ENCODE measurements at places on chromosomes 3 and 15.

- no peak for DNase-seq
Measured at GRCh38 chr15:94081829-94082228, 149.5 kb upstream of the MCTP2 start.

DNA sequence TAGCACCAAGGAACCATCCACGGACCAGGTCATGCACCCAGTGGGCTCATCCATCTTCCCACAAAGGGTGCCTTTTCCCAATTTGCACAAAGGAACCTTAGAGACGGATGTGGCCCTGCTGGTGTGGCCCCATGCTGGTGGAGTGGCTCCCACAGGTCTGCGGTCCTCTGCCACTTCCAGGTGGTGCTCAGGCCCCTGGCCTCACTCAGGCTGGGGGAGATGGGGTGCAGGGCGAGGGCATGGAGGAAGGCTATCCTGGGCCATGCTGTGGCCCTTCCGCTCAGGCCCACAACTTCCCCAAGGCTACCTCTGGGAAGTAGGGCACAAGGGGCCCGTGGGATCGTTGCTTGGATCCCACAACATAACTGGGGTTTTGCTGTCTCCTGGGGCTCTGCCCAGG lies 5.2 kb upstream of the SYNM start:
- DNase-seq = no peak

- no peak for DNase-seq
Measured at GRCh38 chr3:129665024-129665768, 58.7 kb upstream of the PLXND1 start.

GRCh38 chr15:57227899-57228298 lies 148.4 kb upstream of the CGNL1 start:
- no peak for DNase-seq

DNA sequence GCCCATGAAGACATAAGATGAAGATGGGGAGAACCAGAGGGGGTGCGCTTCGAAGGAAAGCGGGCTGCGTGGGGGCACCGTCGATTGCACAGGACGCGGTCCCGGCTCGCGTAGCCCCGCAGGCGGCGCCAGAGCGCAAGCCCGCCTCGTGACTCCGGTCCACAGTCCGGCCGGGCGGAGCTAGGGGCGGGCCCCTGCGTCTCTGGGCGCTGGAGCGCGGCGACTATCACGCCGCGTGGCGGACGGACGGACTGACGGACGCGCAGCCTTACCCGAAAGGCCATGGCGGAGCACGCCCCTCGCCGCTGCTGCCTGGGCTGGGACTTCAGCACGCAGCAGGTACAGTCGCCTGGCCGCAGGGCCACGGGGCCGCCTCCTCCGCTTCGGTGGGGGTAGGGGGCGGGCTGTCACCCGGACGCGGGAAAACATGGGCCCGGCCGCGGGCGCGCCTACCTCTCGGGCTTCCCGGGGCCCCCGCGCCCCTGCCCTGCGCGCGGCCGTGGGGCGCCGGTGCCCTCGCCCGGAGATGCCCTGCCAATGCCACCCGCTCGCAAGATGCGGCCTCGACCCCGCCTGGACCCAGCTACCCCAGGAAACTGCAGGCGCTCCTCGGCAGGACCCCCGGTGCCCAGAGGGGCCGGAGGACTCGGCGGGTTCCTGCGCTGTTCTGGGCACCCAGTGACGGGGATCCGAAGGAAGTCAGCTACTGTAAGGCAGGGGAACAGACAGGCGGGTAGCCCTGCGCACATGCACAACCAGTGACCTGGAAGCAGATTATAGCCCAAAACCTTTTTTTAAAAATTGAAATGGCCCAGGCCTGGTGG lies at the start of gene XYLB:
XYLB (plus strand) TSS at position 199 of the 824 bp plus-strand sequence; CDS start at position 283, 84 bp downstream.
- DNase-seq = peak; percentile 48

GRCh38 chr3:32224016-32224516 lies 14.4 kb upstream of the CMTM8 start:
- DNase-seq = no peak

- DNase-seq = no peak
Measured at GRCh38 chr3:52715714-52716305, 9.9 kb downstream of the SPCS1 start.

GRCh38 chr3:158434412-158435038 lies 136.5 kb upstream of the MLF1 start:
- no peak for DNase-seq

Data from effector memory CD4-positive, alpha-beta T cell (primary cell).